ENCODE measurements at places on chromosomes 7 and 10. TPM values are rescaled to one million over a fixed set of nuclear protein-coding genes. Genes with fewer than 3 reads are reported as not detected.

The KCNH2 gene
- total RNA-seq: 8.4 TPM

GRCh38 chr7:99386584-99387238 lies 12.2 kb downstream of the ARPC1B start:
- DNase-seq: no peak

- DNase-seq: no peak
Measured at GRCh38 chr10:97705006-97705670, 8.4 kb upstream of the MARVELD1 start.

GRCh38 chr7:129375141-129375938 lies 58.9 kb upstream of the STRIP2 start:
- DNase-seq: no peak

DNA sequence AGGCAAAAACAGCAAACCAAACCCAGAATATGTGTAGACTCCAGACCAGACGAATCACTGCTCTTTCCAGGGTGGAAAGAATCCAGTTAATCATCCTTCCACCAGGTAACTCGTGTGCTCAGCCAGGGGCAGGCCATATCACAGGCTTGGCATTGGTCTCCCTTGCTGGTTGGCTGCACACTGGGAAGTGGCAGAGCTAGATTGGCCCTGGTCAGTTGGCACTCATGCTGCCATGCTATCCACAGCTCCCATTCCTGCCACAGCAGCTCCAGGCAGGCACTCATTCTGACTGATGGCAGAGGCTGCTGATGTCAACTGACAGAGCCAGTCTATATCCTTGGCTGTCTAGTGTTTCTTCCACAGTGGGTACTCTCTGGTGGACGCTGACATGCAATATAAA lies 9.7 kb upstream of the GDF10 start:
- no peak for DNase-seq

DNA sequence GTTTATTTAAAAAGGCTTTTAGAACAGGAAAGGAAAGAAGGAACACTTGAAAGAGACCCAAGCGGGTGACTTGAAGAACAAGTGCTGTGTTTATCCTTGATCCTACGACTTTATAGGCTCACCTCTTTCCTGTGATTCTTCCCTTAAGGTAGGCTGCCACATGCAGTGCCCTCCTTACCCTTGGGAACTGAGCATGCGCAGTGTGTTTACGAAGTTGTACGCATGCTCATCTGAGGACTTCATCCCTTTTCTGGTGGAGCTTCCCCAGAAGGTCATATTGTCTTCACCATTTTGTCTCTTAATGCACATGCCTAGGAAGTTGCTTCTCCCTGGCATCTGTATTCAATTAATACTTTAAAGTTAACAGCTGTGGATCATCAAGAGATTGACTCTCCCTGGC lies 49.9 kb upstream of the VOPP1 start:
- DNase-seq: no peak

GRCh38 chr7:139108266-139109187 lies 993 bp downstream of the ZC3HAV1 start:
- DNase-seq: peak; percentile 34

The PGAM1 gene
- total RNA-seq: 214 TPM

- no peak for DNase-seq
Measured at GRCh38 chr7:140684066-140684950, 11.6 kb downstream of the ADCK2 start.

DNA sequence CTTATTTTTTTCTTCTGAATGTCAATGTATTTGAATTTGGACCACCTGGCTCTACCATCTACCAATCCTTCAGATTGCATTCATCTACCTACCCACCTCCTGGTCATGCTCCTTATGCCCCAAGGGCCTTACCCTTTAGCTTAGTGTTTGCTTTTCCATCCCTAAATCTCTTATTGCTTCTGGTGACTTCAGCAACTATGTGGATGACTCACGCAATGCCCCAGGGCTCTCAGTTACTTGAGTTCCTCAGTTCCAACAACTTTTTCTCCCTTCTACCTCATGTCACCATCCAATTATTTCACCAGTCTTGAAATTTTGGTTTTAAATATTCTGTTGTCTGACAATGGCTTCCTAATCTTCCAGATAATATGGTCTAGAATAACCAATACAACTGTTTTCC lies 118.9 kb downstream of the CFAP58 start:
- no peak for DNase-seq

GRCh38 chr10:101079874-101080273 lies 18.1 kb downstream of the KAZALD1 start:
- no peak for DNase-seq

DNA sequence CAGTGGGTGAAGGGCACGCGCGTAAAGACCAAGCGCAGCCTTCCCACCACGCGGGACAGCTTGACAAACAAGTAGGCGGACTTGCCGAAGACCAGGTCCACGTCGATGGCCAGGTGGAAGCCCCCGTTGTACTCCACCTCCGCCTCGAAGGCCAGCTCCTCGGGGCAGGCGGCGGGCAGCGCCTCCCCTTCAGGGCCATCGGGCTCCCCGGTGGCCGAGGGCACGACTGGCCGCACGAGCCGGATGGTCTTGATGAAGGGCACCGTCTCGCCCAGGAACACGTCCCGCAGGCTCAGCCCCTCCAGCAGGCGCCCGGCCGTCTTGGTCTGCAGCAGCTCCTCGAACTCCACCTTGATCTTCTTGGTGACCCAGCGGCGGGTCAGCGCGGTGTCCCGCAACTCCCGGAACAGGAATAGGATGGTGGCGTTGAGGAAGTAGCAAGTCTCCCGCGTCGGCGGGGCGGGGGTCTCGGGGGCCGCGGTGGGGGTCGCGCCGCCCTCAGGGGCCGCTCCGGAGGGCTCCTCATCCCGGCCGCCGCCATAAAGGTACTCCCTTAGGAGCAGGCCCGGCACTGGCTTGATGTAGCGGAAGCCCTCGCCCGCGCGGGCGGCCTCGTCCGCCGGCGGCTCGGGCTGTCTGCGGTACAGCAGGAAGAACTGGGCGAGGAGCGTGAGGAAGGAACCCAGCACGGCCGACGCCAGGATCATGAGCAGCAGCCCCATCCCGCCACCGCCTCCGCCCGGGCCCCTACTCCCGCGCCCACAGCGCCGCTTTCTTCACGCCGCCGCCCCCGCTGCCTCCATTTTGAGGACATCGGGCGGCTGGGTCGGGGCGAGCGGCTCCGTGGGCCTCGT lies 507 bp downstream of the PDZD8 start:
- peak; percentile 46 for DNase-seq

DNA sequence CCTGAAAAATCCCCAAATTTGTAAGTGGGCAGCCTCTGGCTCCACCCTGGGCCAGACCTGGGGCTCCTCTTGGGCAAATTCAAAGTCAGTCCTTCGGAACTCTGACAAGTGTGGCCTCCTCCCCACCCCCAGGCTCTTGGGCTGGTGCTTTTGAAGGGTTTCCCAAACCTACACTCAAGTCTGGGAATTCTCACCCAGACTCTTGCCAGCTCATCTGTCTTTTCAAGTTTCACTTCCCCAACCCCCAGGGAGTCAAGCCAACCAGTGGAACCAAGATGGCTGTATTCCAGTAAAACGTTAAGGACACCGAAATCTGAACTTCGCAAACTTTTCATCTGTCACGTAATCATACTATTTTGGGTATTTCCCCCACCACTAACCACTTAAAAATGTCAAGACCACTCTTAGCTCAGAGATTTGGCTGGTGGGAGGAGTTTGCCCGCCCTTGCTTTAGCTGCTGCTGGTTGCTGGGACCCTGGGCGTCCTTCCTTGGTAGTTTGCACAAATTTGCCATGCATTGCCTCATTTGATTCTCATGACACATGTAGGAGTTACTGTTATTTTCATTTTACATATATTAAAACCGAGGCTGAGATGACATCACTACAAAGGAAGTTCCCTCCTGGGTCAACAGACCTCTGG lies 1.7 kb upstream of the MYO1G start:
- DNase-seq: no peak

- no peak for DNase-seq
Measured at GRCh38 chr7:84688671-84689070, 494.1 kb upstream of the SEMA3A start.

The COL13A1 gene
- total RNA-seq: 4.5 TPM

DNA sequence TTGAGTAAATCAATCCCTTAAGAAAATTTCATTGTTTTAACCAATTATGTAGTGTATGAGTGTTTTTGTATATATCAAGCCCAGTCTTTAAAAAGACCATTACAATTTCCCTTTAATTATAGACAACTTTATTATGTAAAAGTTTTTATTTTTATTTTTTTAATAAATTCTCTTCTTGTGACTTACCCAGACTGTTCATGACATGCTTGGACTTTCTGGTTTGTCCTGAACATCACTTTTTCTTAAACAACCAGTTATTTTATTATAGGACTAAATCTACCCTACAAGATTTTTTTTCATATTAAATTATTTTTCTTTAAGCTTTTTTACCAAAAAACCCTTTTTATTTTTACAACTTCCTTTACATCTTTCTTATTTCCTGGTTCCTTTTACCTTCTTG lies 410.4 kb downstream of the ATRNL1 start:
- DNase-seq: no peak

All from hepatocyte (in vitro differentiated cells).